ENCODE measurements at places on chromosomes 5 and 9. TPM values are rescaled to one million over a fixed set of nuclear protein-coding genes. Genes with fewer than 3 reads are reported as not detected.

SPINK6 gene
- total RNA-seq, result not detected

ZNG1C gene
- total RNA-seq, result 6.9 TPM

ZER1 gene
- total RNA-seq, result 20.2 TPM

N4BP3 gene
- total RNA-seq, result 2.8 TPM

Data from epithelial cell of alveolus of lung (primary cell).